Stimulated activated CD8-positive, alpha-beta memory T cell treated with anti-CD3 and anti-CD28 coated beads, Interleukin-15, amount 100 ng/mL, for 1 hour (primary cell): ENCODE measurements at places on chromosomes 4 and X.

- DNase-seq, result no peak
Observed at GRCh38 chrX:56233682-56234081, 1.5 kb downstream of the KLF8 start.

DNA sequence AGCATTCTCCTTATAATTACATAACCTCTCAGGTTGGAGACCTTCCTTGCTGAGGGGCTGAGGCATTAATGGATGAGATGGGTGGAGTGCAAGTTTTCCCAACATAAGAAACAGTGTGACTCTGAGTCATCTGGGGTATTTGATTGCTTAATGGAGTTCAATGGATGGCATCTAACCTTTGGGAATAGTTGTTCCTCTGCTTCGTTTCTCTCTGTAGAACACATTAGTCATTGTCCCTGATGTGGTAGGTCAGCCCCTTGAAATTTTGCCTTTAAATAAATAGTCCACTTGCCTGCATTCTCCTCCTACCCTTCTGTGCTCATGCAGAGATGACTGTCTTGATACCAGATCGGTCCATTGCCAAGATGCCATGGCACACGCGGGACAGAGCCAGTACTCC lies 38.6 kb downstream of the SLITRK2 start:
- no peak for DNase-seq

DNA sequence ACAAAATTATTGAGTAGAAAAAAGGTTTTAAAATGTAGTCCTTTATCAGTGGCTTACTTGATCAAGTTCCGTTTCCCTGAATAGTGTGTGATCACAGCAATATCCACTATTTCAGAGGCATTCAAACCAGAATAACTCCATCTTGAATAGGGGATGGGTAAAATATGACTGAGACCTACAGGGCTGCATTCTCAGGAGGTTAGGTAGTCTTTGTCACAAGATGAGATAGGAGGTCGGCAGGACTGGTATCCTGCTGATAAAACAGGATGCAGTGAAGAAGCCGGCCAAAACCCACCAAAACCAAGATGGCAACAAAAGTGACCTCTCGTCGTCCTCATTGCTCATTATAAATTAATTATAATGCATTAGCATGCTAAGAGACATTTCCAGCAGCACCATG lies 24.7 kb downstream of the TSPAN6 start:
- DNase-seq, result no peak

GRCh38 chrX:103536732-103537131 lies 17.4 kb upstream of the RAB40A start:
- DNase-seq, result no peak

GRCh38 chr4:168994958-168995357 lies 15.1 kb downstream of the CBR4 start:
- DNase-seq, result no peak

GRCh38 chrX:652341-652741 lies 21.8 kb downstream of the SHOX start:
- DNase-seq, result no peak

GRCh38 chrX:40418146-40418812 lies 162.5 kb upstream of the ATP6AP2 start:
- DNase-seq, result no peak

DNA sequence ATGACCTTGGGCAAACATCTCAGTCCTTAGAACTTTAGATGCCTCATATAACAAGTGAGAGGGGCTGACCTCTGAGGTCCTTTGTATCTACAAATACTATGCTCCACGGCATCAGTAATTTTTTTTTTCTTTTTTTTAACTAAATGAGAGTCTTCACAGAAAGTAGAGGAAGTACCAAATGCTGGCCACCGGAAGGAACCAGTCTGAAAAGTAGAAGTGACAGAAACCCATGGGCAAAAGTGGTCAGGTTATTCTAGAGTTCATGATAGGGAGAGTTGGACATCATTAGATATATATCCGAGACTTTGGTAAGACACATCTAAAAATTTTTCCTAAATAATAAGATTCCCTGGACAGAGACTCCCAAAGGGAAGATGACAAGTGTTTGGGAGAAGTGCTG lies 53.7 kb downstream of the COQ2 start:
- DNase-seq, result no peak

DNA sequence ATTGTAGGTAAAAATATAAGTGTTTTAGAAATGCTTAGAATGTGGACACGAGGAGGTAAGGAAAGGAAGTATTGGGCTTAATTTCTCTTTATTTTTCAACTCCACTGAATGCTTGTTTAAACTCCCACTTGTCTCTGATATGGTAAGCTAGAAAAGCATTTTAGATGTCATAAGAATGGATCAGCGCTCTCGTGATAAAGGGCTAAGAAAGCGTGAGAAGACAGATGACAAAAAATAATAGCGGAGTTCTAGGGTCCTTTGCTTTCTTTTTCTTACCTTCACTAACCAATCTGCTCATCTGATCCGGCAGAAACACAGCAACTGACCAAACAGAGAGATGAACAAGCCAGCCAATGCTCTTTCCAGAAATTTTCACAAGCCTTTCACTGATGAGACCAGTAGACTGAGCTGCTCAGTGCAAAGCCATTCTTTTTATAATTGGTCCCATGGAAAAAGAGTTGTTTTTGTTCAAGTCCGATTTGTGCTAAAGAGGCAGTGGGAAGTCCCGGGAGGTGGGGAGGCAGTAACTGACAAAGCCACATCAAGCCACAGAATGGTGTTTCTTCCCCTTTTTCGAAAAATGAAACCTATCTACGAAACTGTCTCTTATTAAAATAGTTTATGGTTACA lies at the start of gene TASL:
Gene TASL, minus strand, starts transcription at position 405 of the 630 bp plus-strand sequence. CDS start 17,411 bp downstream, outside the sequence.
- no peak for DNase-seq

GRCh38 chrX:10415306-10416001 lies 204.9 kb downstream of the MID1 start:
- no peak for DNase-seq

GRCh38 chr4:112818594-112818965 lies 181.6 kb downstream of the LARP7 start:
- DNase-seq, result no peak
